Activated naive CD4-positive, alpha-beta T cell treated with anti-CD3 and anti-CD28 coated beads, Interleukin-2, amount 10 ng/mL, durations not matched to agents 7 days and 5 days (primary cell): ENCODE measurements at places on chromosomes 4 and X.

DNA sequence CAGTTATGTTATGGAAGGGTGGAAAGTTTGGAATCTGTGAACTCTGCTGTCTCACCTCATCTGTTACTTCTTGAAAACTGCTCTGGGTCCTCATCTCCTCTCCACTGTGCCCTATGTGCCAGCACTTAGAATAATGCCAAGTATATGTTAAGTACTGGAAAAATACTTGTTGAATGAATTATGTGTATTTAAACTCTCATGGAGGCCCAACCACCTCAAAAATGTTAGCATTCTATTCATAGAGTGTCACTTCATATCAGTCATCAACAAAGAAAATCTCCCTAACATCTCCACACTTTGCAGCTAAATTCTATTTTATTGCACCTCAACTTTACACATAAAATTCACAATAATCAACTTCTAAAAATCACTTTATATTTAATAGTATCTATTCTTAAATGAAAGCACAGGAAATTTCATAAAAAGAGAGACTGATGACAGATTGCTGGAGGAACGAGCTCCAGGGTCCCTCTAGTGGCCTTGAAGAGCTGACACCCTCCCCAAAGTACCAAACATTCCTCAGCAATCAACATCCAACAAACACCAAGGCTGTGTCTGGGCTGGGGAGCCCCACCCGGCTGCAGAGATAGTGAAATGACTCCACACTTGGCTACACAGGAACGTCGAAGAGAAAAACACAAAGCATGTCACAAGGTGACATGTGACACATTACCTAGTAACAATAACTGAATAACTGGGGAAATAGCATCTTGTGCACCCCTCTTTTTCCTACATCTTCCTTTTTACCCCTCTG, 45.8 kb downstream of the SLC39A8 start:
- no peak for DNase-seq

- DNase-seq, result peak; percentile 65
Observed at GRCh38 chrX:135477576-135477975, 42.9 kb upstream of the INTS6L start.

- DNase-seq, result no peak
Observed at GRCh38 chr4:140302151-140302859, 71.1 kb upstream of the SCOC start.

DNA sequence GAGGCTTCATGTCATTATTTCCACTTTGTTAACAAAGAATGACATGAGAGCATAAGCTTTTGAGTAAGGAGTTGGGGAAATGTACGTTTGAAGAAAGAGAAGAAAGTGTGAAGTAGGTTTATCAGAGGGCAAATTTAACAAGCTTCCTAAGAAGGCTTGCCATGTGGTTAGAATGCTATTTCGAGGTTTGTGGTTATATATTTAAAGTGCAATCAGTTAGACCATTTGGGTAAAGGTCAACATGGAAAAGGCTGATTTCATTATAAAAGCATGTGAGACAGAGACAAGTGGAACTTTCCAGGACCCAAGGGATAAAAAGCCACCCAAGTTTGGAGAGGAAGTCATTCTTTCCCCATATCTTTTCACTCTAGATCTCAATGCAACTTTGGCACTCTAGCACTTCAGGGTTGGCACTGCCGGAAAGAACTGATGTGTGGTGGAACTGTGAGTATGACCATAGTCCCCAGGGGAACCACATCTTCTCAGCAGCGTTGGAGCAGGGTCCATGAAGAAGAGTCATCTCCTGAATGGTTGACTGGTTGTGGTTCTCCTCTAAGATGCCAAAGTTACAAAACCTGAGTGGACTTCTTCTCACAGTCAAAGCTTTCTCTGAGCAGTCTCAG, 529.9 kb downstream of the MID1IP1 start:
- no peak for DNase-seq

GRCh38 chrX:130028196-130028595, 45.8 kb downstream of the BCORL1 start:
- peak; percentile 64 for DNase-seq

DNA sequence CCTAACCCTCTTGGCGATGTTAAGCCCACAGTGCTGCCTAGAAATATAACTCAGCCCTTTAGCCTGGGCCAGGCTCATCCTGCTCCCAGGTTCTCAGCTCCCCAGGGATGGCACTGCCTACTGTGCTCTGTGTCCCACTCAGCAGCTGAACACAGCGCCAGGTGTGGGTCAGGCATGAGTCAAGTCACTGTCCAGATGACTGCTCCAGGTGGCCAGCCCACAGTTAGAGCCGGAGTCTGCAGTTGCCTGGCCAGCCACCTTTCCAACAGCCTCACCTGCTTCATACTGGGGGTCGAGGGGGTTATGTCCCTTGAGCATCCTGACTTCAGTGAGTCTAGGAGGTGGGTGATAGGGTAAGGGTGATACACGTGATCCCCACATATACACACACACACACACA, 48.4 kb downstream of the TBC1D14 start:
- DNase-seq, result no peak

DNA sequence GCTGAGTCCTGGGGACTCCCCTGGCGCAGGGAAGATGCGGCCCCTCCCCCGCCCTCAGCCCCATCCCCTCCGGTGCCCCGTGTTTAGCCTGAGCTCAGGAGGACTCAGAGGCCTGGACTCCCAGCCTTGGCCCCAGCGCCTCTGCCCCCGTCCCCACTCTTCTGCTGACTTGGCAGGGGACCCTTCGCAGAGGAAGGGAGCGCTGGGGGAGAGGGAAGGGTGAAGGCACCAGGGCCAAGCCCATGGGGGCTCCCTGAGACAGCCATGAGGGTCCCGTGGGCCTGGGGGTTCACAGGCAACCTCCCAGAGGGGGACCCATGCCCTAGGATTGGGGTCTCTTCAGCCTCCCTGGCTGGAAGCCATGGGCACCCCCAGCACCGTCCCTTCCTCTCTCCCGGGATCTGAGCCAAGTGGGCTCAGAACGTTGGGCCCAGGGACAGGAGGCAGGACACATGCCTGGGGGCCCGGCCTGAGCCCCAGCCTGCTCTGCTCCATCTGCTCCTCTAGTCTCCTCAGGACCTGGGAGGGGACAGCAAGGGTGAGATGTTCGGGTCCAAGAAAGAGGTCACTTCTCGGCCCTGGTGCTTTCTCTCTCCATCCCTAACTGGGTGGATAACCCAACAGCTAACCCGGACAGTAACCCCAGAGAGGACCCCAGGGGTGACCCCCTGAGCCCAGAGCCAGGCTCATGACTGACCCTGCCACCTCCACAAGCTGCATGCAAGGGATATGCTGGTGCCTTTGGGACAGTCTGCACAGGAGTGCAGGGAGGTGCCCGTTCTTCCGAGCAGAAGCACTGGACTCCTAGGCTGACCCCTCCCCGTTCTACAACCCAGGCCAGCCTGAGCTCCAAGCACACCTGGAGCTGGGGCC, 1.5 kb upstream of the CPLX1 start:
- DNase-seq, result no peak

GRCh38 chrX:110588164-110588563, 207.5 kb downstream of the CHRDL1 start:
- DNase-seq, result no peak

DNA sequence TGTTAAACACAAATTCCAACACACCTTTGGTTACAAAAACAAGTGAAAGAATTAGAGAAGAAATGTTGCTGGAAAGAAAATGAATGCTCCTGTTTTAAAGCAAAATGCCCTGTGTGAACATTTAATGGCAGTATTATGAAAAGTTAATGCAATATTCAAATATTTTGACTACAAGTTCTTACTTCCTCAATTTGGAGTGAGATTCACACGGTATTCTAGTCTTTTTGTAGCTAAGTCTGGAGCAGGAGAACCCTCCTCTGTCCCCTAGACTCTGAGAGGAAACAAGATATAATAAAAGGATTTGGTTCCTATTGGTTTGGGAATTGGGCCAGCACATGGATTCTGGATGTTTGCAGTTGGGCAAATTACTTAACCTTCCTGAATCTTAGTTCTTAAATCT, 12.7 kb downstream of the MAD2L1 start:
- DNase-seq, result no peak
